Psoas muscle (tissue), 8 donors: ENCODE measurements at places on chromosomes 13 and 19. TPM values are rescaled to one million over a fixed set of nuclear protein-coding genes. Genes with fewer than 3 reads are reported as not detected.
A peak's percentile ranks its signal among the peaks of the same experiment; 100 is the strongest.

GRCh38 chr19:7213628-7214323, 80.4 kb downstream of the INSR start:
- peaks cover 25% of the 10 kb centered on the region for H3K4me1 ChIP-seq
- H3K27ac ChIP-seq, result peak overlapping the region; percentile 51
- no peak for DNase-seq
- H3K36me3 ChIP-seq, result peaks cover 3% of the 10 kb centered on the region

The SLC8A2 gene
- total RNA-seq, result 0.54 TPM

DNA sequence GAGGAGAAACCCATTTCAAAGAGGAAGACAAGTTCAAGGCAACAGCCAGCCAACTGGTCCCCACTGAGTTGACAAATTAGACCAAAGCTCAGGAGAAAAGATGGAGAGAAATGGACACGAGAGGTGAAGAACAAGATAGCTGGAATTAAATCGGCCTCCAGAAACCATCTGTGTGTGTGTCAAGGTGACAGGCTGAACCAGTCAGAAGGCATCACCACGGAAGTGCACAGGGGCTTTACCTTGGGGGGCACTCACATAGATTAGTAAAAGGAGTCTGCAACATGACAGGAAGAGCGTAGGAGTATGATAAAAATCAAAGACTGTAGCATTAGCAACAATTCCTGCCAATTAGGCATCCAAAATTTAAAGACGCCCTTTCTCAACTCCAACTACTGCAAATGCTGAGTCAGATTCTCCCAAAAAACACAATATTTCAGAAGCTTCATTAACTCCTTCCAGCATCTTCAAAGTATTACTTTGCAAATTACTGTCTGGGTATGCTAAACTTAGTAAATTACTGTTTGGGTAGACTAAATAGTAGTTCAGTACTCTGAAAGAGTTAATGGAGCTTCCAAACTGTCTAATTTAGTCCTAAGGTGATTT, 66.2 kb downstream of the FOXO1 start:
- H3K4me3 ChIP-seq, result no peak overlapping the region
- no peak for DNase-seq
- H3K27ac ChIP-seq, result peak overlapping the region; percentile 90
- H3K4me1 ChIP-seq, result peaks cover 98% of the 10 kb centered on the region
- no peaks in the 10 kb centered on the region for H3K36me3 ChIP-seq

The LILRB2 gene
- 1.2 TPM for total RNA-seq

DNA sequence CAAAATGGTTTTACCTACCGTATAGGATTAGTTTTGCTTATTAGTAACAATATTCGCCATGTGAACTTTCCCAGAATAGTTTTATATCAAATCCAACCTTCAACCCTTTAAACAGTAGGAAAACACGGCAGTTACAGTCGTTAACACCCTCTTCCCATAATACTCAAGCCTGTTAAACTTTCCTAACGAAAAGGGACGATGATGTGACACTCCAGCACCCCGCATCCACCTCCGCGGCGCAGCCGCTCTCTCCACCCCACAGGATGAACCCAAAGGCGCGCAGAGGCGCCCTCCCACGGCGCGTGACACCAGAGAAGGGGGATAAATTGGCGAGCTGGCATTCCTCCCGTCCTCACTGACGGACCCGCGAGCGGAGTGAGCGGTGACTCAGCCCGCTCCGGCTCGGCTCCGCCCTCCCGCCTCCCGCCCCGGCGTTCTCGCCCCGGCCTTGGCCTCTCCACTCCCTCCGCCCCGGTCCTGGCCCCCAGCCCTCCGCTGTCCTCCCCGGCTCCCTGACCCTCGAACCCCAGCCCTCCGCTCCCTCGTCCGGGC, 665 bp downstream of the TUBGCP3 start:
- peaks cover 21% of the 10 kb centered on the region for H3K4me1 ChIP-seq
- no peaks in the 10 kb centered on the region for H3K36me3 ChIP-seq
- DNase-seq, result peak; percentile 95
- peak overlapping the region; percentile 98 for H3K27ac ChIP-seq

DNA sequence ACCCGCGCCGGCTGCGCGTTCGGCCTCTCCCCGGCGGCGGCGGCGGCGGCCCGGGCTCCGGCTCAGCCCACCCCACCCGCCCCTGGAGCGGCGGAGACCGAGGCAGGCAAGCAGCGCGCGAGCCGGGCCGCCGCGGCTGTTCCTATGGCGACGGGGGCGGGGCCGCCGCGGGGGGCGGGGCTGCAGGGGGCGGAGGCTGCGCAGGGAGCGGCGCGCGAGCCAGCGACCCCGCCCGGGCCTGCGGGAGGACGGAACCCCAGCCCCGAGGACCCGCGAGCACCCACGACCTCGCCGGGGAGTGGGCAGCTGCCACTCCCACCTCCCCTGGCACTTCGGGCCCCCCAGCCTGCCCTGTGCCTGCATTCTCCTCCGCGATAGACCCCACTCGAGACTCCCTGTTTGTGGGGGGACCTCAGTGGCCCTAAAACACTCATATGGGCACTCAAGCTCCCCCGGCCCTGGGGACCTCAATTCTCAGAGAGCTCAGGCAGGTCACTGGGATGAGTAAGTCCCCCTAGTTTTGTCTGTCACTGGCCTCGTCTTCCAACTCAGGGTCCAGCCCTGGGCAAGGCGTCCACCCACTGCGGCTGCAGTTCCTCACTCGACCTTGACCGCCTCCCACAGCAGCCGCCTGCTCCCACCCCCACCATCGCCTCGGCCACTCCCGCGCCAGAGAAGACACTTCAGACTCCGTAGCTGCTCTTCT, at the start of gene CTXN1:
Gene CTXN1, minus strand, starts transcription at position 115 of the 706 bp plus-strand sequence. CDS start 597 bp downstream, outside the sequence.
- peak within 1 kb of the TSS; percentile 57 for H3K4me3 ChIP-seq
- H3K27ac ChIP-seq, result no peak within 1 kb of the TSS
- DNase-seq, result peak; percentile 71
- peaks cover 29% of the 10 kb centered on the region for H3K4me1 ChIP-seq

DNA sequence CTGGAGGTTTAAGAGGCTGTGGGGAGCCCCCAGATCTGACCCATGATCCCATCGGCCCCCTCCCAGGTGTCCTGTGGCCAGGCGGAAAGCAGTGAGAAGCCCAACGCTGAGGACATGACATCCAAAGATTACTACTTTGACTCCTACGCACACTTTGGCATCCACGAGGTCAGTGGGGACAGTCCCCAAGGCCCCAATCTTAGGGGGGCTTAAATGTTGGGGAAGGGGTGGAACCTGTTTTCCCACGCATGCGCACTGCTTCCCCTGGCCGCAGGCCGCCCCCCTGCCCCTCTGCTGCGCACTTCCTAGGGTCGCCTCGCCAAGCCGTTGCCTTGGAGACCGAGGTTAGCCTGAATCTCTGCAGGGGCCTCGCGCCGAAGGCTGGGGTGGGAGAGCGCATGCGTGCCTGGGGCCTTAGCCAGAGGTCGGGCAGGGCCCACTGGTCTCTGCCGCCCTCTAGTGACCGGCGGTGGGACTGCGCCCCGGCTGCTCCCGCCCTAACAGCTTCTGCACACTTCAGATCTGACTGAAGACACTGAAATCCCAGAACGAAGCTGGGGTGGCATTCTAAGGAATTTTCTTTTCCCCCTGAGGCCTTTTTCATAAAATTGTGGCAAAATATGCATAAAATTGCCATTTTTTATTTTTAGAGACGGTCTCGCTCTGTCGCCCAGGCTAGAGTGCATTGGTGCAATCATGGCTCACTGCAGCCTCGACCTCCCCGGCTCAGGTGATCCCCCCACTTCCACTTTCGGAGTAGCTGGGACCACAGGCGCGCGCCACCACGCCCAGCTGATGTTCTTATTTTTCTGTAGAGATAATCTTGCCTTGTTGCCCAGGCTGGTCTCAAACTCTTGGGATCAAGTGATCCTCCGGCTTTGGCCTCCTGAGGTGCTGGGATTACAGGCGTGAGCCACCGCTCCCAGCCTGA, 3.6 kb downstream of the PRMT1 start:
- peaks cover 36% of the 10 kb centered on the region for H3K4me1 ChIP-seq
- DNase-seq, result peak; percentile 90
- H3K27me3 ChIP-seq, result no peaks in the 10 kb centered on the region
- peak overlapping the region; percentile 99 for H3K27ac ChIP-seq

The CEACAM3 gene
- total RNA-seq, result 0.59 TPM

DNA sequence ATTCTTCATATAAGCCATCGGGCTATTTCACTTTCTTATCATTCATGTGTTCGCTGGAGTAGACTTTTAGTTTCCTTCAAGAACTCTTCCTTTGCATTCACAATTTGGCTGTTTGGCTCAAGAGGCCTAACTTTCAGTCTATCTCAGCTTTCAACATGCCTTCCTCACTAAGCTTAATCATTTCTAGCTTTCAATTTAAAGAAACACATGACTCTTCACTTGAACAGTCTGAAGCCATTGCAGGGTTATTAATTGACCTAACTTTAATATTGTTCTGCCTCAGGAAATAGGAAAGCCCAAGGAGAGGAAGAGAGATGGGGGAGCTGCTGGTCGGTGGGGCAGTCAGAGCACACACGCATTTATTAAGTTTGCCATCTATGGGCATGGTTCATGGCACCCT, 158.1 kb downstream of the SUCLA2 start:
- no peak overlapping the region for H3K4me3 ChIP-seq
- H3K36me3 ChIP-seq, result no peaks in the 10 kb centered on the region
- no peak overlapping the region for H3K27ac ChIP-seq
- no peaks in the 10 kb centered on the region for H3K4me1 ChIP-seq
- H3K27me3 ChIP-seq, result no peaks in the 10 kb centered on the region
- DNase-seq, result no peak

DNA sequence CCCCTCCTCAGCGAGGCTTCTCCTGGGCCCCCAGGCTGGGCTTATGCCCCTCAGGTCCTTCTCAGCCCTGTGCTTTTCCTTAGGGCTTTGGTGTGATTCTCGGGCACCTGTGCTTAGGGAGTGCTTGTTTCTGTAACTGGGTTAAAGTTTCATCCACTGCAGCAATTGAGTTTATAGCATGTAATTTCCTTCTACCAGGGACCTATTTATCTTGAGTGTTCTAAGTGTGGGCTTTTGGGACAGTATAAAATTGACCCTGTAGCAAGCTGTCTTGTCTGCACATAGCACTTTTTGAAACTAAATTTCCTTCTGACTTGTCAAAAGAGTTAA, 47.6 kb downstream of the GATAD2A start:
- no peaks in the 10 kb centered on the region for H3K36me3 ChIP-seq
- H3K27ac ChIP-seq, result no peak overlapping the region
- peaks cover 49% of the 10 kb centered on the region for H3K4me1 ChIP-seq

DNA sequence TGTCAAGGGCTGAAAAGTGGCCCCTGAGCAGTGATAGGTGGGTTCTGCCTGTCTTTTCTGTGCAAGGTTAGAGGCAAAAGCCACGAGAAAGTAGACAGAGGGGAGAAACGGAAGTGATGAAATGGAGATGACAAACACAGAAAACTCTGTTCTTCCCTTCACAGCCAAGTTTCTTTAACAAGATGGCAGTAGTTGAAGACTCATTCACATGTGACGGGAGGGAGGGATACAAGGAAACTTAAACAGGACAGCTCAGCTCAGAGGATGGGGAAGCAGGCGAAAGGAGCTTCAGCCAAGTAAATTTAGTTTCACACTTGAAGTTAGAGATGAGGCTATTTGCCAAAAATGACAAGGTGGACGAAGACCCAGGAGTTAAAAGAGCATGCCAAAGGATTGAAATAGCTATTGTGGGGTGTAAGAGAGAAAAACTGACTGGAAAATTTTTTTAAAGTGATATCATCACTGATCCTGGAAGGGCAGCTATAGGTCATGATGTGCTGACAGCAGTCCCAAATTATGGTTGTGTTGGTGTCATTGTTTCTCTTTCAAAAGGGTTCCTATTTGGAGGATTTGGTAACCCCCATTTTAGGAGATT, 347.9 kb downstream of the EFNB2 start:
- H3K27me3 ChIP-seq, result no peaks in the 10 kb centered on the region
- no peak for DNase-seq
- H3K36me3 ChIP-seq, result no peaks in the 10 kb centered on the region

The NBEA gene
- total RNA-seq, result 1.2 TPM

The PRR22 gene
- 1.2 TPM for total RNA-seq

The FXYD3 gene
- total RNA-seq, result not detected

DNA sequence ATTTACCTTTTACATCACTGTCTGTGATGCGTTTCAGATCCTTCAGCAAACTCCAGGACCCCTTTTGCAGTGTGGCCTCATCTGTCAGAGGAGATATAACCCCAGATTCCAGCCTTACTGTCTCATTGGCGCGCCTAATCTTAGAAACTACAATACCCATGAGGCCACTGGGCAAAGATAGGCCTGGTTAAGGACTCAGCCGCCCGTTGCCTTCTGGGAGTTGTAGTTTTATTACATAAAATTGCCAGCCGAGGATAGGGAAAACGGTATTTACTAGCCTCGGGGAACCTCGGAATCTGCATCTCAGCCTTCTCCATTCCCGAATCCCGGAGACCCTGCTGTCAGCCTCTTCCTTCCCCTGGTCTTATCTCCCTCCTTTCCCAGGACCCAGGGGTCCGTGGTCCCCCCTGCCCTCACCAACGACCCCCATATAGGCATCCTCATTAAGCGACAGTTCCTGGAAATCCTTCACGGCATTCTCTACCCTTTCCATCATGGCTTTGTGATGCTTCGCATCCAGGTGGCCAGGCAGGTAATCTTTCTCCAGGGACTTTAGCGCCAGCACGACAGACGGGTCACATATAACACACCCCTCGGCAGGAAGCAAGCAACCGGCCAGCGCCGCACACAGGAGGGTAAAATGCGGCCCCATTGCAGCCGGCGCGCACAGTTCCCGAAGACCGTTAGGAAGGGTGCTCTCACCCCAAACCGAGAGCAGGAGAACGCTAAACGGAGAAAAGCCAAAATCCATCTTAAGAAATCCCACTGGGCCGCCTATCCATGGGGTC, 1.3 kb downstream of the IZUMO1 start:
- H3K36me3 ChIP-seq, result no peaks in the 10 kb centered on the region
- no peaks in the 10 kb centered on the region for H3K27me3 ChIP-seq
- H3K4me1 ChIP-seq, result no peaks in the 10 kb centered on the region
- DNase-seq, result peak; percentile 56
- no peak overlapping the region for H3K4me3 ChIP-seq

DNA sequence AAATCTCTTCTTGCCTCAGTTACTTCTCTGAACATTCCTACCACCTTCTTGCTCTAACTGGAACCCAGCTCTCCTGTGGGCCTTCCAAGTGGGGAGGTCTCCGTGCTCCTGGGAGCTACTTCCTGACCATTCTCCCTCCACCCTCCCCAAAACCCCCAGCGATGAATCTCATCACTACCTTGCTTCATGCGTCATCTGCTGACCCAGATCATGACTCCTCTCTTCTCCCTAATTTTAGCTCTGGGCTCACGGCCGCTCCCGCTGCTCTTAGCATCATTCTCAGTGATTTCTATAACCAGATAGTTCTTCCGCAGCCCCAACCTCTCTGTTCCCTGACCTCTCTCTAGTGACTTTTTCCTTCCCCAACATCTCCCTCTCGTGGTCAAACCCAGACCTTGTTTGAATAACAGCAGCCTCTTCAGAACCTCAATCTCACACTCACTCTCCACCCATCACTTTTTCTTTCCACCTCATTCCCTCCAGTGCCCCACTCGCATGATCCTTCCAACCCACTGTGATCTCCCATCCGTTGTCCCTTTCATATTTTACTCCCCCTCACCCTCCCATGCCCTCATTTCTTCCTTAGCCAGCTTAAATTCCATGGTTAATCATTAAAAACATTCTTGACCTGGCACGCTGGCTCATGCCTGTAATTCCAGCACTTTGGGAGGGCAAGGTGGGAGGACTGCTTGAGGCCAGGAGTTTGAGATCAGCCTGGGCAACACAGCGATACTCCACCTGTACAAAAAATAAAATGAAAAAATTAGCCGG, 21.8 kb downstream of the MRPS12 start:
- no peaks in the 10 kb centered on the region for H3K36me3 ChIP-seq
- H3K4me1 ChIP-seq, result peaks cover 6% of the 10 kb centered on the region
- no peak overlapping the region for H3K4me3 ChIP-seq
- DNase-seq, result no peak

GRCh38 chr13:20016649-20017364, 58.3 kb downstream of the ZMYM2 start:
- no peak overlapping the region for H3K27ac ChIP-seq
- no peak for DNase-seq
- H3K27me3 ChIP-seq, result no peaks in the 10 kb centered on the region
- H3K4me3 ChIP-seq, result no peak overlapping the region
- peaks cover 31% of the 10 kb centered on the region for H3K36me3 ChIP-seq
- no peaks in the 10 kb centered on the region for H3K4me1 ChIP-seq
